Coronary artery (tissue), 2 donors: ENCODE measurements at places on chromosomes 3 and 15.
A peak's percentile ranks its signal among the peaks of the same experiment; 100 is the strongest.

DNA sequence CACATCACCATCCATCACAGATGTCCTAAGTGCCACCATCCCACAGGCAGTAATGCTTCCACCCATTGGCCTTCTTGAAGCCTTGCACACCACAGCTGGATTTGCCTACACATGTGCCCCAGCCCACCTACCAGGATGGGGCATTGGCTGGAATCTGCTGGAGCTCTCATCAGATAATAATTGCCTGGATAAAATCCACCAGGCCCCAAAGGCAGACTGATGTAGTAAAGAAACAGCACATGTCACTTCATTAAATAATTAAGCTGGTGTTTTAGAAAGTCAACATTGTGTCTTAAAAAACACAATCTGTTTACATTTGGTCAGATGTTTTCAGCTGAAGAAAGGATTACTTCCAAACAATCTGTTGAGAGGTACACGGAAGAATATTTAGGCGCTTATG, 229.5 kb downstream of the ATP8B4 start:
- DNase-seq: no peak

DNA sequence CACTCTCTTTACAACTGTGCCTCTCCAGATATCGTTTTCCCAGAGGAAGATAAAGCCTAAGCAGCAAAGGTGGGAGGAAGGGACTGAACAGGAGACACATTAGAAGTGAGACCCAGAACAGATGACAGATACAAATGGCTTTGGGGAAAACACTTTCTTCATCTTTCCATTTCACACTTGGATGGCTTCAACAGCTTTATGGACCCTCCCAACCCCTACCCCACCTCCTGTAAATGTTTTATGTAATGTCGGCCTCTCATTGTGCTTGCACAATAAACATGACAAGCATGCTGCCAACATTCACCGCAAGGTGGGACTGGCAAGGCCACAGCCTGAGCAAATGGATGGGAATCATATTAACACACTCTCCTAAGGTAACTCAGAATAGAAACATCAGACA, 1088.6 kb downstream of the TUSC7 start:
- DNase-seq: no peak

- DNase-seq: no peak
These were observed 847.6 kb upstream of the ALCAM start for GRCh38 chr3:104519068-104519467.

DNA sequence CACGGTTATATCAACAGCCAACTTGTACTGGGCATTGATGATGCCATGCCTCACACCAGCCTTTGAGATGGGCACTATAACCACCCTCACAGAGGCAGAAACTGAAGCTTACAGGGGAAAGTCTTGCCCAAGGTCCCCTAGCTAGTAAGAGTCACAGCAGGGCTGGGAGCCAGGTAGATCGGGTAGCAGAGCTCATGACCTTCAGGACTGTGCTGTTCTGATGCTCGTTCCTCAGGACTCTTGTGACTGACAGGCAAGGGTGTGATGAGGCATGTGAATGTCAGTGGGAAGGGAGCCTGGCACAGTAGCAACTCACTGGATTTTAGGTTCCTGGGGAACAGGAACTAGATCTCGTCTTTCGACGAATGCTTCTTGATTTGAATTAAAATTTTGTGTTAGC, 65.7 kb downstream of the RLBP1 start:
- DNase-seq: no peak

DNA sequence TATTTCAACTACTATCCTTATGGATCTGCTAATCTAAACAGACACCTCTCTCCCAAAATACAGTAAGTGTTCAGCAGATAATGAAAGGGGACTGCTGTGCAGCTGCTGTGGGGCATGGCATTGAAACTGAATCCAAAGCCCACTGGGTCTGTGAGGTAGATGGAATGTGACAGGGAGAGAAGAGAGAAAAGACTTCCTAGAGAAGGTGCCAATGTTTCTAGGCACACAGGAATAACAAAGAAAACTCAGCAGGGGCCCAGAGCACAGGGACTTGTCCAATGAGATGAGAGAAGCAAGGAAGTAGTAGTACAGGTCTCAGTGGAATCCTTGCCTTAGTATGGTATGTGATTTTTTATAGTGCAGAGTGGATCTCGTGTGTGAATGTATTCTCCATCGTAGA, 457.8 kb downstream of the IL5RA start:
- DNase-seq: no peak

DNA sequence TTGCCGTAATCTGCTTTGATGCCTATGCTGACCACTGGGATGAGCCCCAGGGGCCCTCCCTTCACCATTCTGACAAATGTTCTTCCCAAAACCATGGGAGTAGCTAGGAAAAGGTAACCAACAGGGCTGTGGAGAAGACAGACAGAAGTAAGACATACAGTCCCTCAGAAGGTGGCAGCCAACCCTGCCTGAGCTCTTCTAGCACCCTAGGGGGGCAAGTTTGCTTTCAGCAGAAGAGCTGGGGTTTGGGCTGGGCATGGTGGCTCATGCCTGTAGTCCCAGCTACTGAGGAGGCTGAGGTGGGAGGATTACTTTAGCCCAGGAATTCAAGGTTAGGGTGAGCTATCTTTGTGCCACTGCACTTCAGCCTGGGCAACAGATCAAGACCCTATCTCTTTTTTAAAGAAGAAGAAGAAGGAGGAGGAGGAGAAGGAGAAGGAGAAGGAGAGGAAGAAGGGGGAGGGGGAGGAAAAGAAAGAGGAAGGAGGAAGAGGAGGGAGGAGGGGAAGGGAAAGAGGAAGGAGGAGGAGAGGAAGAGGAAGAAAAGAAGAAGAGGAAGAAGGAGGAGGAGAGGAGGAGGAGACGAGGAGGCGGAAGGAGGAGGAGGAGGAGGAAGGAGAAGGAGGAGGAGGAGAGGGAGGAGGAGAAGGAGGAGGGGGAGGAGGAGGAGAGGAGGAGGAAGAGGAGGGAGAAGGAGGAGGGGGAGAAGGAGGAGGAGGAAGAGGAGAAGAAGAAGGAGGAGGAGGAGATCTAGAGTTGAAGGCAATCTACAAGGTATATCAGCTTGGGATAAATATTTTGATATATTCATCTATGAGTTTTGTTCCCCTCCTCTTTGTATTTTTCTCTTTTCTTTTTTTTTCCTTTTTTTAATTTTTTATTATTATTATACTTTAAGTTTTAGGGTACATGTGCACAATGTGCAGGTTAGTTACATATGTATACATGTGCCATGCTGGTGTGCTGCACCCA, 44.9 kb upstream of the ABHD2 start:
- DNase-seq: peak; percentile 68

- DNase-seq: no peak
These were observed 187.5 kb downstream of the DTWD1 start for GRCh38 chr15:49808341-49808740.

- no peak for DNase-seq
These were observed 35.3 kb downstream of the CAPN7 start for GRCh38 chr3:15241341-15241740.

- DNase-seq: no peak
These were observed 31.4 kb upstream of the MANF start for GRCh38 chr3:51353691-51354090.

GRCh38 chr3:126340081-126340511, 17.1 kb downstream of the KLF15 start:
- peak; percentile 84 for DNase-seq

DNA sequence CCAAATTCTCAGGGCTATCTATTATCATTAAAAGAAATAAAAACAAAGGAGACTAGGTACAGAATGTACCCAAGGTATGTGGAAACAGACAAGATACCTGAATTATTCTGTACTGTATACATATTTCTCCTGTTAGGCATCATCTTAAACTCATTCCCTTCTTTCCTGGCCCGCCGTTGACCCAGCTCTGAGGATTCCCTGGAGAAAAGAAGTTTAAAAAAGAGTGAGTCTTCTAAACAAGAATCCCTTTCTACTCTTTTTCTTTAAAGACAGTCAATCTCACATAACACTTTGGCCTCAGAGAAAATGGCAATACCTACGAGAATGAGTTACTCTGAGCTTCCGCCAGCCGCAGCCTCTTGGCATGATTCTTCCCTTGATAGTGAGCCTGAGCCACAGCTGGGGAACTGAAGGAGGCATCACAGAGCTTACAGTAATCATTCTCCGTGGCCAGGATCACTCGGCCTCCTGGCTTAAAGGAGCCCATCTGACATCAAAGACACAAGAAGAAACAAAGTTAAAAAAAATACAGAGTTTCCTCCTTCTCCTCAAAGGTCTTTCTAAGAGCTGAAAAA, 44.2 kb downstream of the ZMAT3 start:
- DNase-seq: no peak

DNA sequence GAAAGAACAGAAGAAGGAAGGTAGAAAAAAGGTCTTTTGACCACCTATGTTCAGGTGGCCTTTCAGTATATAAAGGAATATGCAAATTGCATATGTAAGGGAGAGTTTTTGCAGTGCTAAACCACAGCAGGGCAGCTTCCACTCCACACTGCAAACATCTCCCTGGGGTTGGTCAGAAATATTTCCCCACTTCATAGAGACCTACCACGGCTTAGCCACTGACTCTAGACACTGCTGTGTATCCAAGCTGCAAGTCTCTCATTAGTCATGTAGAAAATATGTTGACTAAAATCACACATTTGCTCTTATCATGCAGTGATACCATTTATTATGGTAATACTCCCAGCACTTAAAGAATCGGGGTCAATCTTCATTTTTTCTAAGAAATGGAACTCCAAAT, 214.9 kb upstream of the NR2F2 start:
- DNase-seq: no peak

GRCh38 chr3:107271787-107272387, 105.4 kb upstream of the CCDC54 start:
- DNase-seq: no peak
